ENCODE measurements at places on chromosomes 5 and 9.

DNA sequence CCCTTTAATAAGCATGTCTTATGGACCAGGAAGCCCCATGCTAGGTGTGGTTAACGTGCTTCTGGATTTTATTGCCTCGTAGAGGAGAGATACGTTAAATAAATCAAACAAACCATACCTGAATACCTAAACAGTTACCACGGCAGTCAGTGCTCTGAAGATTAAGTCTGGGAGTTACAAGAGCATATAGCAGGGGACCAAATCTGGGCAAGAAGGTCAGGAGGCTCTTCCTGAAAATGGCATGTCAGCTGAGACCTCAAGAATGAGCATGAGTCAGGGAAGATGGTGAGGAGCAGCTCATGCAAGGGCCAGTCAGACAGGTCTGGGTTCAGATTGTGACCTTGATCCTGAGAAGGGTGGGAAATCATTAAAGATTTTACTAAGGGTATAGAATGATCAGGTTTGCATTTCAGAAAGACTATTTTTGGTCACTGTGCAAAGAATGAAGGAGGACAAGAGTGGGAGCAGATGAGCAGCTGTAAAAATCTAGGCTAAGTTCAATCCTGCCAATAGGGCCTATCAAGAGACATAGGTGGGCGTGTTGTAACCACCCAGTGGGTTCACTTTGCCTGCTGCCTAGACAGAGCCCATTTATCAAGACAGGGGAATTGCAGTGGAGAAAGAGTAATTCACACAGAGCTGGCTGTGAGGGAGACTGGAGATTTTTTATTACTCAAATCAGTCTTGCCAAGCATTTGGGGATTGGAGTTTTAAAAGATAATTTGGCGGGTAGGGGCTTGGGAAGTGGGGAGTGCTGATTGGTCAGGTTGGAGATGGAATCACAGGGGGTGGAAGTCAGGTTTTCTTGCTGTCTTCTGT is 4.8 kb upstream of the ZNF366 start:
- DNase-seq: no peak

GRCh38 chr5:65086234-65086890 is 317.6 kb downstream of the CWC27 start:
- DNase-seq: no peak

GRCh38 chr9:18903450-18903849 is 129.6 kb downstream of the SAXO1 start:
- DNase-seq: no peak

DNA sequence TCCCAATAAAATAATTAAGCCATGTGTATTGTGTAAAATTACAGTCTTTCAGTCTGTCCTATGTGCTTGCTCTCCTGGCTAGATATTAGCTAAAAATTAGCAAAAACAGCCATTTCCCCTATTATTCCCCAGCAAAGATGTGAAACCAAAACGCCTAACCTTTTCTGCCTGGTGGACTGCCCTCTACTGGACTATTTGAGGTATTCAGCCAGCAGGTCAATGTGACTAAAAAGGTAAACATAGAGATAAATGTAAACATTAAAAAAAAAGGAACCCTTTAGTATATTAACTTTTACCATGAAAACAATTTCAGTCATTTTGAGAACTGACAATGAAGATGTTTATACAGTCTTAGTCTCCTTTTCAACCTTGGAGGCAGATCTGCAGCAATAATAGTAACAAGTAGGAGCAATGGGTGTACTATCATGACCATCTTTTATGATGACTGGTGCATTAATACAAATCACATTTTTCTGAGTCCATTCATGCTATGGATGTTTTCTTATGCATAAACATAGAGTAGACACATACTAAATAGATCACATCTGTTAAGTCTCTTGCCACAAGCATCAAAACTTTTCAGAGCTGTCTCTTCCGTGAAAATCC is 10.1 kb downstream of the ATG12 start:
- DNase-seq: no peak

GRCh38 chr9:70694758-70695157 is 280.3 kb upstream of the KLF9 start:
- DNase-seq: no peak

DNA sequence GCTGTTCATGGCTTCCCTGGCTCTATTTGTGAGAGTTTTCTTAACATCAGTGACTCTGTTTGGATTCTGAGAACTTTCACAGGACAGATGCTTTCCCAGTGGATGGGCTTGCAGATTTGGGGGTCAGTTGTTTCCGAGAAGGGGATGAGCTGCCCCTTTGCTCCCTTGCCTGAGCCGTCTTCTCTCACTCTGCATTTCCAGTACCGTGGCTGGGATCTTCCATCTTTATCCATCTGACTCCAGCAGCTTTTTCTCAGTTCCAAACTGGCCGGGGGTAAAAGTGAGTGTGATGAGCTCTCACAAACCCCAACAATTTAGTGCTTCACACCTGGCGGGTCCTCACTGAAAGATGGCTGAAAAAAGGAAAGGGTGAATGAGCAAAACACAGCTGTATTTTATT is 79.1 kb downstream of the TENT4A start:
- no peak for DNase-seq
